ENCODE measurements at places on chromosomes 13 and 19.
A peak's percentile ranks its signal among the peaks of the same experiment; 100 is the strongest.

GRCh38 chr13:103876571-103876970, 810.4 kb upstream of the SLC10A2 start:
- no peak for DNase-seq

- DNase-seq = peak; percentile 74
These were observed 709 bp downstream of the N4BP2L1 start for GRCh38 chr13:32426990-32427851.

- DNase-seq = no peak
These were observed 350.5 kb downstream of the DACH1 start for GRCh38 chr13:71516521-71516920.

- peak; percentile 65 for DNase-seq
These were observed 35.3 kb downstream of the FPR3 start for GRCh38 chr19:51830274-51830673.

DNA sequence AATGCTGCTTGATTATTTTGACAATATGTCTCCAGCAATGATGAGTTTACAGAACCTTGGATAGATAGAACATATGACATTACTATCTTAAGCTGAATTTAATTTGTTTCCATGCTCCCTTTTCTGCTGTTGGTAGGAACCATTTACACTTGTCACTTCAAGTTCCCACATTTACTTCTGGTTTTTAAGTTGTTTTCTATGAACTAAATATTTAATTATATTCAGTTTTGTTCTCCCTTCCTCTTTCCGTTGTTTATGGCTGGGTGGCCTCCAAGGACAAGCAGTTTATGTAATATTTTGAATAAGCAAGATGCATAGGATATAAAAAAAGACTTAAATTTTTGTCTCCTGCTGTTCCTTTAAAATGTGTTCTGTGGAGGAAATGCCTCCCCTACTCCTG, 860.6 kb downstream of the GPC5 start:
- DNase-seq = no peak

DNA sequence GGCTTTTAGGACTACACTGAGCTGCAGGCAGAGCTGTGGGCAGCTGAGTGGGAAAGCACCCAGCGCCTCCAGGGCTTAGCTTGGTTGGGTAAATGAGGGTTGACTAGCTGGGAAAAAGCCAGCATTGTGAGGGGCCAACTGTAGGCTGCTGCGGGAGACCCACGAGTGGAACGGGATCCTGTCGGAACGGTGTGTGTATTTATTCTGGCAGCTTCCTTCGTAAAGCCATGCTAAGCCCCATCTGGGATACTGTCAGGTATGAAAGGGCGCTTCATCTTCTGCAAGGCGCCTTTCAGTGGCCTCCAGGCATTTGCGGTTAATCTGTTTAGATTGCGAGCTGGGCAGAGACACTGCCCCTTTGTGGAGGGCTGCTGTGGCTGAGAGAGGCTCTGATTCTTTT, 39.5 kb upstream of the CNMD start:
- DNase-seq = no peak
